ENCODE measurements at places on chromosomes 2 and 18. TPM values are rescaled to one million over a fixed set of nuclear protein-coding genes. Genes with fewer than 3 reads are reported as not detected.
A peak's percentile ranks its signal among the peaks of the same experiment; 100 is the strongest.

DNA sequence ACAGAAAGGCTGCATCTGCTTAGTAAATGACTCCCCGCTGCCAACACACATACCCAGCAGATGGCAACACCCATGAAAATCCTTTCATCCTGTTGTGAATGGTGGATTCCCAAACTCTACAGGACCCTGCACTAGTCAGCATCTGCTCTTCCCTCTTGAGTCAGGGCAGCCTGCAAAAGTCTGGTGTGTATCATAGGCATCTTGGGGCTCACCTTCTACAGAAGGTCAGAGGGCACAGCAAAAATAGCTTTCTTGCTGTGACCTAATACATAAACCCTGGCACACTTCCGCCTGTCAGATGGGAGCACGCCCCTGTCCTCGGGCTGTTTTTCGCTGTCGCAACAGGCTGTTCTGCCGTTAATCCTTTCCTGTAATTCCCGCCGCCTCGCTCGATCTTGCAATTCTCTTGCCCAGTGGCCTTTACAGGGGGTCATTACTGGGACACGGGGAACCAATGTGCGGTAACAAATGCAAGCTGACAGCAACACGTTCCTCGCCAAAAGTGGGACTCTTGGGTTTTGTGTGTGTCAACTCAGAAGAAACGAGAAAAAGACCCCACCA lies 19.9 kb upstream of the SCYGR1 start:
- H3K27me3 ChIP-seq, result no peaks in the 10 kb centered on the region
- peak; percentile 81 for DNase-seq
- peaks cover 10% of the 10 kb centered on the region for H3K4me1 ChIP-seq
- H3K27ac ChIP-seq, result no peak overlapping the region

GALNT14 gene
- total RNA-seq, result not detected

MARCHF4 gene
- 0.14 TPM for total RNA-seq

RAB10 gene
- 116 TPM for total RNA-seq

DNA sequence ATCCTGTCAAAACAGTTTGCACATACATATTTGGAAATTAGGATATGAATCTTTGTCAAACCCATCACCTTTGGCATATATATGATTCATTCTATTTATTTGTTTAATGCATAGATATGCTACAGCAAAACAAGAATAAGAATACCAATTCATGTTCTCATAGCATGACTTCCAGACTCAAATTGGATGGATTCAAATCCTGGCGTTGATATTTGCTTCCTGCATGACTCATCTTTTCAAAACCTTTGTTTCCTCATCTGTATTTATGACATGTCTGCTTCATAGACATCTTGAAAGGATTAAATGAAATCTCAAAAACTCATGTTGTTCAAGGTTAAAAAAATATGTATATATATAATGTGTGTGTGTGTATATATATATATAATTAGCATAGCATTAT lies 261.3 kb downstream of the MBD5 start:
- no peaks in the 10 kb centered on the region for H3K36me3 ChIP-seq
- H3K4me1 ChIP-seq, result no peaks in the 10 kb centered on the region
- H3K4me3 ChIP-seq, result no peak overlapping the region

- H3K36me3 ChIP-seq, result no peaks in the 10 kb centered on the region
- DNase-seq, result no peak
- H3K27me3 ChIP-seq, result peaks cover 35% of the 10 kb centered on the region
- peaks cover 13% of the 10 kb centered on the region for H3K4me1 ChIP-seq
Observed at GRCh38 chr2:232382331-232383225, 4.0 kb downstream of the ALPP start.

DNA sequence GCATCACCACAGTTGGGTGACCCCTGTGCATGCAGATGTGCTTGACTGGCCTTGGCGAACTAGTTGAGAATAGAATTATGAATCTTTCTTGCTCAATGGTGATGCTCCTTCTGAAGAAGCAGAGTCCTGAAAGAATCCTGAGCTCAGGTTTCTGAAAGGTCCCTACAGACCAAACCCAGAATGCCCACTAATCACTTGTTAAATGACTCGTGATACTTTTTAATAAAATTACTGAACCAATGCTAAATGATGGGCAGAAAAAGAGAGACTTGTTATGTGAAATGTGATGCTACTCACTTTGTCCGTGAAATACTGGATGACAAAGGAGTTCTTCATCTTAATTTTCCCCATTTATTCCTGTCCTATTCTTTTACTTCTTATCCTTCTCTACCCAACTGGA lies 263.5 kb upstream of the LRRTM1 start:
- H3K27me3 ChIP-seq, result no peaks in the 10 kb centered on the region
- no peak overlapping the region for H3K4me3 ChIP-seq
- H3K36me3 ChIP-seq, result no peaks in the 10 kb centered on the region
- H3K4me1 ChIP-seq, result no peaks in the 10 kb centered on the region
- DNase-seq, result no peak

- no peaks in the 10 kb centered on the region for H3K4me1 ChIP-seq
- DNase-seq, result no peak
- H3K27ac ChIP-seq, result no peak overlapping the region
- no peaks in the 10 kb centered on the region for H3K27me3 ChIP-seq
- no peak overlapping the region for H3K4me3 ChIP-seq
- no peaks in the 10 kb centered on the region for H3K36me3 ChIP-seq
Observed at GRCh38 chr2:158319269-158319668, 137.3 kb downstream of the CCDC148 start.

DNA sequence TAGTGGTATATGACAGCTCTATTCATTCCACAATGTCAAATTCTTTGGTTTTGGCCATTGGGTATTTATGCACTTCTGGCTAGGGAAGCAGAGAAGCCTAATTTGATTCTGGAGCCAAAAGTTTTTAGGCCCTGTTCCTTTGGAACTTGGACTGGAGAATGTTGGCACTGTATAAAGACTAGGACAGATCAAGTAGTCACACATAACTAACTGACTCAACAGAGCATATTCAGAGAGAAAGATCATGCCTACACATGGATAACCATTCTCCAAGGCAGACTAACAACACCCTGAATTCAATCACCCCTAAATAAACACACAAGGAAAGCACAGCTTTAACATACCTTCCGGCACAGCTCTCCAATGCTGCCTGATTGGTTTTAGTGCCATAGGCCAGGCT lies 62.9 kb downstream of the ARHGAP15 start:
- H3K27ac ChIP-seq, result no peak overlapping the region
- no peaks in the 10 kb centered on the region for H3K4me1 ChIP-seq

PXDN gene
- 126 TPM for total RNA-seq

GRCh38 chr2:8494589-8494988 lies 187.3 kb upstream of the ID2 start:
- peak; percentile 62 for DNase-seq
- H3K4me1 ChIP-seq, result peaks cover 14% of the 10 kb centered on the region
- no peak overlapping the region for H3K27ac ChIP-seq
- H3K4me3 ChIP-seq, result no peak overlapping the region
- H3K27me3 ChIP-seq, result no peaks in the 10 kb centered on the region
- H3K36me3 ChIP-seq, result no peaks in the 10 kb centered on the region

DCDC2C gene
- total RNA-seq, result 0.33 TPM

- no peaks in the 10 kb centered on the region for H3K4me1 ChIP-seq
- no peaks in the 10 kb centered on the region for H3K27me3 ChIP-seq
- H3K36me3 ChIP-seq, result no peaks in the 10 kb centered on the region
- no peak overlapping the region for H3K27ac ChIP-seq
Observed at GRCh38 chr2:205574001-205574400, 108.3 kb upstream of the NRP2 start.

DNA sequence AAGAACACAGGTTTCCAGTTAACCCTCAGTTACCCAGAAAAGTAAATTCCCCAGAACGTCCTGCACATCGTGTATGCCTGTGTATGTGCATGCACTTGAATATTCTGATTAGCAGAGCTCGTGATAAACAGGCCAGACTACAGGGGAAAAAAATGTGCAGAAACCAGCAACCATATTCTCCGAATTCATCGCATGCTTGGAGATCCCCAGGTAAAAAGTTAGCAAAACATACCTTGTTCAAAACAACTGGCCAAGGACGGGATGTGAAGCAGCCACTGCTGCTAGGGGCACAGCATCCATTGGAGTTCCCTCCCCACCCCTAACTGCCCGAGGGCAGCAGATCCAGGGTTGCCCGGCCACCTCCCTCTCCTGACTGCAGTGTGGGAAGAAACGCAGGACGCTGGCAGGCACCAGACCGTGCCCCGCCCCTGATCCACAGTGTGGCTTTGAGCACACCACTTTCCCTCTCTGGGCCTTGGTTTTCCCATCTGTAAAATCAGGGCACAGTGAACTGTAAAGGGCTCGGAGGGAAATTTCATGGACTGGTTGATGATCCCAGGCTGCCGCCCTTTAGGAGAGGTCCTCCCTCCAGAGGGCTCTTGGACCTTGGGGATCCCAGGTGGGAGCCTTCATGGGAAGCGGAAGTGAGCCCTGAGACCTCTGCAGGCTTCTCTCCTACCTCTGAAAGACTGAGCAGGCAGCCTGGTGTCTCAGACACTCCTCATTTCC lies 11.9 kb upstream of the ARID5A start:
- H3K4me3 ChIP-seq, result no peak overlapping the region
- no peaks in the 10 kb centered on the region for H3K27me3 ChIP-seq
- H3K36me3 ChIP-seq, result no peaks in the 10 kb centered on the region
- no peaks in the 10 kb centered on the region for H3K4me1 ChIP-seq

C2orf81 gene
- total RNA-seq, result not detected

DNA sequence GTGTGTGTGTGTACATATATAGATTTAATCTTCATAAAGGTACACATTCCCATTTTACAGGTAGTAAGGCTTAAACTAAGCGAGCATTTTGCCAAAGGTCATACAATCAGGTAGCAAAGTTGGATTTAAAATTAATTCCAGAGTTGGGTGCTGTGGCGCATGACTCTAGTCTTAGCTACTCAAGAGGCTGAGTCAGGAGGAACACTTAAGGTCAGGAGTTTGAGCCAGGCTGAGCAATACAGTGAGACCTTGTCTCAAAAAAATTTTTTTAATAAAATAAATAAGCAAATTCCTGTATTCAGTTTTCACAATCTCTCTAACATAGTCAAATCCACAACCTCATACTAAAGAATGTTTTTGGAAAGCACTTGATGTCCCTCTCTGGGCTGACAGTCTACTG lies 111.5 kb upstream of the LDLRAD4 start:
- no peaks in the 10 kb centered on the region for H3K27me3 ChIP-seq
- H3K4me1 ChIP-seq, result no peaks in the 10 kb centered on the region
- H3K4me3 ChIP-seq, result no peak overlapping the region

GRCh38 chr2:74768401-74768914 lies 65.5 kb upstream of the HK2 start:
- no peak overlapping the region for H3K27ac ChIP-seq
- H3K4me1 ChIP-seq, result peaks cover 12% of the 10 kb centered on the region
- no peak for DNase-seq
- H3K4me3 ChIP-seq, result no peak overlapping the region
- H3K36me3 ChIP-seq, result no peaks in the 10 kb centered on the region

ABCG5 gene
- not detected for total RNA-seq

GRCh38 chr2:27379836-27380625 lies 503 bp downstream of the ZNF513 start:
- H3K36me3 ChIP-seq, result peaks cover 43% of the 10 kb centered on the region
- no peaks in the 10 kb centered on the region for H3K27me3 ChIP-seq
- DNase-seq, result peak; percentile 88
- peak overlapping the region; percentile 84 for H3K27ac ChIP-seq
- peaks cover 23% of the 10 kb centered on the region for H3K4me1 ChIP-seq

UGT1A3 gene
- total RNA-seq, result not detected

DNA sequence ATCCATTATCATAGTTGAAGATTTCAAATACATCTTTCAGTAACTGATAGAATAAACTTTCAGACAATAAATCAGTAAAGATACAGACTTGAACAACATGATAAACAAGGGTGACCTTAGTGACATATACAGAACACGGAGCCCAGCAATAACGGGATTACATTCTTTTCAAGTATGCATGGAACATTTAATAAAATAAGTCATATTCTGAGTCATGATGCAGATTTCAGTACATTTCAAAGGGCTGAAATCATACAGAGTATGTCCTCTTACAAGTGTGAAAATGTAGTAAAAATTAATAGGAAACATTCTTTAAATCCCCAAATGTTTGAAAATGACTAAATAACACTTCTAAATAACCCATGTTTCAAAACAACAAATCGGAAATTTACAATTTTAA lies 17.2 kb upstream of the KLHL29 start:
- H3K4me1 ChIP-seq, result peaks cover 6% of the 10 kb centered on the region
- H3K36me3 ChIP-seq, result no peaks in the 10 kb centered on the region
- no peak for DNase-seq
- no peak overlapping the region for H3K4me3 ChIP-seq
- no peak overlapping the region for H3K27ac ChIP-seq

- H3K4me3 ChIP-seq, result no peak overlapping the region
- no peaks in the 10 kb centered on the region for H3K36me3 ChIP-seq
- no peaks in the 10 kb centered on the region for H3K27me3 ChIP-seq
- DNase-seq, result no peak
Observed at GRCh38 chr2:205115511-205115910, 566.8 kb upstream of the NRP2 start.

DNA sequence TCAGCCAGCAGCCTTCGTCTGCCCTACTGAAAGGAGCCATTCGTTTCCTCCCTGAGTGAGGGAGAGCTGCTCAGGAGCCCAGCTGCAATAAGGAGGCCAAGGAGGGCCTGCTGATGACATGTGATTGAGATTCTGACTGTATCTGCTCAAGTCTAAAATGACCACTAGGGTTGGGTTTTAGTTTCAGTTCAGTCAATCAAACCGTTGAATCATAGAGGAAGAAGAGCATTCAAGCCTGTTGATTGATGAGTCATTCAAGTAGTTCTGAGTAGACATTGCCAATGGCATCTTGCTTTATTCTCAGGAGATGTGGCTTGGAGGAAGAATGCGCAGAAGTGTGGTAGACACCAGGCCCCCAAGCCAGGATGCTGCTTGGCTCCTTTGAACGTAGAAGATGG lies 19.9 kb upstream of the BCL2L11 start:
- H3K4me3 ChIP-seq, result no peak overlapping the region
- H3K36me3 ChIP-seq, result no peaks in the 10 kb centered on the region
- no peak for DNase-seq
- H3K27me3 ChIP-seq, result no peaks in the 10 kb centered on the region
- no peak overlapping the region for H3K27ac ChIP-seq
- no peaks in the 10 kb centered on the region for H3K4me1 ChIP-seq

DNA sequence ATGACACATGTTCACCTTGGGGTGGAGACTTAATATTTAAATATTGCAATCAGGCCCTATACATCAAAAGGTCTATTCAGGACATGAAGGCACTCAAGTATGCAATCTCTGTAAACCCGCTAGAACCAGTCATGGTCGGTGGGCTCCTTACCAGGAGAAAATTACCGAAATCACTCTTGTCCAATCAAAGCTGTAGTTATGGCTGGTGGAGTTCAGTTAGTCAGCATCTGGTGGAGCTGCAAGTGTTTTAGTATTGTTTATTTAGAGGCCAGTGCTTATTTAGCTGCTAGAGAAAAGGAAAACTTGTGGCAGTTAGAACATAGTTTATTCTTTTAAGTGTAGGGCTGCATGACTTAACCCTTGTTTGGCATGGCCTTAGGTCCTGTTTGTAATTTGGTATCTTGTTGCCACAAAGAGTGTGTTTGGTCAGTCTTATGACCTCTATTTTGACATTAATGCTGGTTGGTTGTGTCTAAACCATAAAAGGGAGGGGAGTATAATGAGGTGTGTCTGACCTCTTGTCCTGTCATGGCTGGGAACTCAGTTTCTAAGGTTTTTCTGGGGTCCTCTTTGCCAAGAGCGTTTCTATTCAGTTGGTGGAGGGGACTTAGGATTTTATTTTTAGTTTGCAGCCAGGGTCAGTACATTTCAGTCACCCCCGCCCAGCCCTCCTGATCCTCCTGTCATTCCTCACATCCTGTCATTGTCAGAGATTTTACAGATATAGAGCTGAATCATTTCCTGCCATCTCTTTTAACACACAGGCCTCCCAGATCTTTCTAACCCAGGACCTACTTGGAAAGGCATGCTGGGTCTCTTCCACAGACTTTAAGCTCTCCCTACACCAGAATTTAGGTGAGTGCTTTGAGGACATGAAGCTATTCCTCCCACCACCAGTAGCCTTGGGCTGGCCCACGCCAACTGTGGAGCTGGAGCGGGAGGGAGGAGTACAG lies 108.1 kb downstream of the XRCC5 start:
- no peaks in the 10 kb centered on the region for H3K4me1 ChIP-seq
- no peak for DNase-seq
- no peaks in the 10 kb centered on the region for H3K36me3 ChIP-seq
- H3K27ac ChIP-seq, result no peak overlapping the region
- H3K4me3 ChIP-seq, result no peak overlapping the region
